GM10248 (cell line): ENCODE measurements at places on chromosomes 7 and 10.

- DNase-seq = no peak
Observed at GRCh38 chr10:70901276-70901878, 13.0 kb upstream of the PCBD1 start.

DNA sequence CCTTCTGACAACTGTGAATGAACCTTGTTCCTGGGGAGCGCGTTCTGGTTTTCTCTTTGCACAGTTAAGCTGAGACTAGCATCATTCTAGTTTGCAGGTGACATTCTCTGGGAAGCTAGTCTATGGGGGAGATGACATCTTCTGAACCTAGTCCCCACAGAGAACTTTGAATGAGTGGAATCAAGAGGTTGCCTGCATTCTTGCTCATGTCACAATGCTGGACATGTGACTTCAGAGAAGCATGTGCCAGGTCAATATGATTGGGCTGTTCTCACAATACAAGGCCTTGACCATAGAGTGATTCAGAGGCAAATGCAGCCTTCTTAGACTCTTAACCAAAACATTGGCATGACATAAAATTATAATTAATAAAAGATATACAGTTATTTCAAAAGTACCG lies 22.1 kb downstream of the KLLN start:
- no peak for DNase-seq

- no peak for DNase-seq
Observed at GRCh38 chr7:22420973-22421635, 64.2 kb upstream of the RAPGEF5 start.

DNA sequence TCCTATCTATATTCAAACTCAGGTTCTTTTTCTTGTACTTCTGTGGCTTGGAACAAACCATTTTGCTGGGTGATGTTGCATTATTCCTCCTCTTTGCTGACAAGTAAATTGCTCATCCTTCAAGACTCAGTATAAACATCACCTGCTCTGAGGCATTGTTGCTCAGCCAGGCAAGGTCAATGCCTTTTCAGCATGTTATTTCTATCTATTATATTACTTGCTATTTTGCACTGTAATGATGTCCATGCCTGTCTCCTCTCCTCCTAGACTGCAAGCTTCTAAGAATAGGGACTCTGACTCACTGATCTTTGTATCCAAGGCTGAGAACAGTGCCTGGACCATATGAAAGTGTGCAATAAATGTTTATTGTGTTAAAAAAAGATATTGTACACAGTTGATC lies 293.8 kb downstream of the RNLS start:
- no peak for DNase-seq

- DNase-seq = no peak
Observed at GRCh38 chr7:47504551-47505311, 77.2 kb downstream of the TNS3 start.

DNA sequence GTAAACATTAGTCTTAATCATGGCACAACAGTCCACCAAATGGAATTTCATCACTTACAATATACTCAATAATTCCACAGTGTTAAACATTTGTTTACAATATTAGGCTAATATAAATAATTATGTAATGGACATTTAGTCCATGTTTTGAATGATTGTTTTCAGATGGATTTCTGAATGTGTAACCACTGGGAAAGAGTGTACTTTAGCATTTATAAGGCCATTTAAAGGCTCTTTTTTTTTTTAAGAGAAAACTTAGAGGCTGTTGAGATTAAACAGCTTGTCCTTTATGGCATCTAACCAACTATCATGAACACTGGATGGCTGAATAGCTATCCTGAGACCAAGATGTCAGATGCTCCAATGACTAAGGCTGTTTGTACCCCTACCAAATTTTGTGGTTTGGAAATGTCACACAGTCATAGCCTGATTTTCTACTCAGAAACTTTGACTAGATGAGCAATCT lies 248.3 kb upstream of the GLI3 start:
- no peak for DNase-seq

- no peak for DNase-seq
Observed at GRCh38 chr10:26860102-26860442, 686 bp downstream of the ABI1 start.

- DNase-seq = no peak
Observed at GRCh38 chr7:121273467-121274167, 55.2 kb upstream of the WNT16 start.

DNA sequence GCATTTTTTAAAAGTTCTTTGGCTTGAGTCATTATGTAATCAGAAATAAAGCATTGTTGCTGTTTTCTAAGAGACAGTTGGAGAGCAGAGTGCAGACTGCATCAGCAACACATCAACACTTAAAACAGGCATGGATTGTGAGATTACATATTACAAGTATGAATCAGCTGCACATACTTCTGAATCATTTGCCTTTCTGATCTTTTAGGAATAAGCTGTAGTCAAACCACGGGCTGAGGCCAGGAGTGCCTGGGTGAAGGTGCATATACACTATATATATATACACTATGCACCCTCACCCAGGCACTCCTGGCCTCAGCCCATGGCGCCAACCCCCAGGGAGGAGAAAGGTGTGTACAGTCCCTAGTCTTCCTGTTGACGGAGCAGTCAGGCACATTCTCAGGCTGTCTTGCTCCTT lies 52.4 kb upstream of the DLX6 start:
- no peak for DNase-seq

DNA sequence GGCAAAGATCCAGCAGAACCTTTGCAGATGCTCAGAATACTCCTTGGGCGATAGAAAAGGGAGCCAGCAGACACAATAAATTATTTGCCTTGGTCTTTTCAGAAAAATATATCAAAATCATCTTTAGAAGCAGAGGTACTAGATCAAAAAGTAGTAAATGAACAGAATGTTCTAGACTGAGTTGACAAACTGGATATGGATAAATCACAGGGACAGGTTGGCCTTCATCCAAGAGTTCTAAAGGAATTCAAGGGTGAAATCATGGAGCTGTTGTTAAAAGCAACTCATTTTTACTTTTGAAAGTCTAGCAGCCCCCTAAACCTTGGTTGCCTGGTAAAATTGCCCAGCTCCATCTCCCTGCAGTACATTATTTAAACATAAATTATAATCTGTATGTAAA lies 99.1 kb downstream of the PLCE1 start:
- DNase-seq = no peak

DNA sequence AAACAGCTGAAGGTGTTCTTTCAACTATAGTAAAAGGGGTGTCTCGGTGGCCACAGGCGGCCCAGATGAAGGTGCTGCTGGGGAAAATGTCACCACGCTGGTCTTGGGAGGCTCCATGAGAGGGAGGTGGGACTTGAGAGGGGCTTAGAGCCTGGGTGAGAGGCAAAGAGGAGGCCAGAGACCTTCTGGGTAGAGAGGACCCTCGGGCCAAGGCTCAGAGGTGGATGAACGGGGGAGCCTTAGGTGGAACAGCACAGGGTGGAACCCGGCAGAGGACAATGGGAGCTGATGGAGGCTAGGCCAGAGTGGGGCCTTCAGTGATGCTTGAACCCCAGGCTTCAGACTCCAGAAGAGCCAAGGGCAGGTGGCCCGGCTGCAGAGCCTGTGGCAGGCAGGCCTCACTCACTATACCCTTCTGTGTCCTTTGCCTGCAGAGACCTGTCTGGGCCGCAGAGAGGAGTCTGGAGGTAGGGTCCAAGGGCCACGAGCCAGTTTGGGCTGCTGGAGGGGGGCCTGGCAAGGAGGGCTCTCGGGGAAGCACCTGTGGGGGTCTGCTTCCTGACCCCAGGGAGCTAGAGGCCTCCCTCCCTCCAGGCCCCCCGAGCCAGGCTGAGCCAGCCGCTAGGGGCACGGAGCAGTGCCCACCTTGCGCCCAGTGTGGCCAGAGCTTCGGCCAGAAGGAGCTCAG lies 32.1 kb downstream of the ZNF783 start:
- DNase-seq = no peak

- DNase-seq = peak; percentile 51
Observed at GRCh38 chr10:84177541-84178141, 4.0 kb downstream of the GPR15LG start.

- DNase-seq = no peak
Observed at GRCh38 chr10:71112138-71112785, 100.1 kb upstream of the UNC5B start.

GRCh38 chr10:98265403-98266378 lies 2.3 kb downstream of the LOXL4 start:
- no peak for DNase-seq

DNA sequence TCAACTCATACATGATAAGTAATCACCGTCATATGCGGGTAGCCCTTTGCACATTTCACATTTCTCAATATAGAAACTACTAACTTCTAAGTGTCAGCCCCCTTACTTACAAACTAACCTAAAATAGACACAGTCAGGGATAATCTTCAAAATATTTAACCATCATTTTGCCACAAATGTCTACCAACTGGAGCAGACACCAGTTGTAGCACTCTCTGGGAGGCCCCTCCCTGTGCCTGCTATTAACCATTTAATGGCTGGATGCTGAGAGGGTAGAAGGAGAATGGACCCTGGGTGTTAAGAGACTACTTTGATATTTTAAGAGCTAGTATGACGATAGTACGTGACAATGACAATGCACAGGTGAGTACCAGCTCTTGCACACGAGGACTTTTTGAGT lies 116.4 kb downstream of the SORBS1 start:
- no peak for DNase-seq

GRCh38 chr7:17298840-17299482 lies 509 bp downstream of the AHR start:
- DNase-seq = peak; percentile 25

DNA sequence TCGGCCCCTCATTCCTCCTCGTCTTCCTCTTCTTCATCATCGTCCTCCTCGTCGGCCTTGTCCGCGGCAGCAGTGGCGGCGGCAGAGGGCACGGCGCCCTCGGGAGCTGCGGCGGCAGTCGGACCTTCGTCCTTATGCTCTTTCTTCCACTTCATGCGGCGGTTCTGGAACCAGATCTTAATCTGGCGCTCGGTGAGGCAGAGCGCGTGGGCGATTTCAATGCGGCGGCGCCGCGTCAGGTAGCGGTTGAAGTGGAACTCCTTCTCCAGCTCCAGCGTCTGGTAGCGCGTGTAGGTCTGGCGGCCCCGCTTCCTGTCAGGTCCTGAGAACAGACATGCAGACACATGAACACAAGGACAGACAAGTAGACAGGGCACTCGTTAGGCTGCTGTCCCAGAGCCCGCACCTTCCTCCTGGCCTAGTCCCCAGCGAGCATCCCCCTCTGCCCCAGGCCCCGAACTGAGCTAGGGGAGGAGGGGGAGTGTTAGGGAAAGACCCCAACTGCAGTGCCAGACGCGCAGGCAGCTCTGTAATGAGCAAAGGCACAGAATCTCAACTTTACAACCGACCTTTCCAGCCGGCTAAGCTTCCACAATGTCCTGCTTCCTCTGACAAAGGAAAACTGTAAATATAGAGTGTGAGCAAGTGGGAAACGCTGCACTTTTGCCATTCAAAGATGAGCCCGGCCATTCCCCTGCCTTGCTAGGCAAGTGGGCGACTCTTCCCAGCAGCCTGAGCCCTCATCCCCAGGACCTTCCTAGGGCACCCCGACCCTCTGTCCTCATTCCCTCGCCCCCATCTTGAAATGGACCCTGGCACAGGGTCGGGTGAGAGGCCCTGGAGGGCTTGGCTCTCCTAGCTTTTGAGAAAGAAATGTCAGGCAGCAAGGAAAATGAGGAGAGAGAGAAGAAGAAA lies 1.3 kb downstream of the HOXA7 start:
- DNase-seq = no peak

- DNase-seq = no peak
Observed at GRCh38 chr10:82464966-82465365, 590.0 kb downstream of the NRG3 start.

DNA sequence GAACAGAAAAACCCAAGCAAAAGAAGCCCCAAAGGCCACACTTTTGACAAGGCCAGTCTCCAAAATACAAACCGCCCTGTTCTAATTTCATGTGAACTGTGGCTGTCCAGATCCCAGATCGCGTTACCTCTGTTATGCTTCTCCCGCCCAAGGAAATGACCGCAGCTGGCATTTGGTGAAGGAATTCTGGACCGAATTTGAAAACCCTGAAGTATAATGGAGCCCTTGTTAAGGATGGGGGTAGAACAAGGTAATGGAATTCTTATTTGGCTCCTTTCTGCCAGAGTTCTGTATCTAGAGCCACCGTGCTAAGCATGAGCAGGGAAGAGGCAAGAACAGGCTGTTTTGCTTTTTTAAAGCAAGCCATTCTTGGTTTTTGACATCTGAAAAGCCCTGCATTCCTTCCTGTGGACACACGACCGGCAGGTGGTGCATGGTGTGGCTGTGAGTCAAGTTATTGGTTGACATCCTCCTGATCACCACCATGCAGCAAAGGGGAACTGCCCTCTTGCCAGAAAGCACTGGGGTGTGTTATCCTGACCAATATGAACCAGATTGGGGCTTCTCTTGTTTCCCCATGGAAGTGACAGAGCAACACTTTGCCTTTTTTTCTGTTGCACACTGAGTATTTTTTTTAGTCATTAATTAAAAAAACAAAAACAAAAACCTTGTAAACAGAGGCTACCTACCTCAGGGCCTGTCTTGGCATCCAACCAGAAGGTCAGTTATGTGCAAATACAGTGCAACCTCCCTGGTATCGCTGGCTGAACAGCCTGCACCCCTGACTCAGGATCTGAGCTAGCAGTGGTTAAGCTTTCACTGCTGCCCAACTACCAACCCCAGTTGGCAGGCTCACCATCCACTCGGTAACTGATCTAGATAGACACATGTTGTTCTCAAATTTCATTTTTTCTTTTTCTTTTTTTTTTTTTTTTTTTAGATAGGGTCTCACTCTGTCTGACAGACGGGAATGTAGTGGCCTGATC lies 14.2 kb downstream of the UCMA start:
- DNase-seq = peak; percentile 59
